ENCODE measurements at places on chromosomes 6 and 20. TPM values are rescaled to one million over a fixed set of nuclear protein-coding genes. Genes with fewer than 3 reads are reported as not detected.

DNA sequence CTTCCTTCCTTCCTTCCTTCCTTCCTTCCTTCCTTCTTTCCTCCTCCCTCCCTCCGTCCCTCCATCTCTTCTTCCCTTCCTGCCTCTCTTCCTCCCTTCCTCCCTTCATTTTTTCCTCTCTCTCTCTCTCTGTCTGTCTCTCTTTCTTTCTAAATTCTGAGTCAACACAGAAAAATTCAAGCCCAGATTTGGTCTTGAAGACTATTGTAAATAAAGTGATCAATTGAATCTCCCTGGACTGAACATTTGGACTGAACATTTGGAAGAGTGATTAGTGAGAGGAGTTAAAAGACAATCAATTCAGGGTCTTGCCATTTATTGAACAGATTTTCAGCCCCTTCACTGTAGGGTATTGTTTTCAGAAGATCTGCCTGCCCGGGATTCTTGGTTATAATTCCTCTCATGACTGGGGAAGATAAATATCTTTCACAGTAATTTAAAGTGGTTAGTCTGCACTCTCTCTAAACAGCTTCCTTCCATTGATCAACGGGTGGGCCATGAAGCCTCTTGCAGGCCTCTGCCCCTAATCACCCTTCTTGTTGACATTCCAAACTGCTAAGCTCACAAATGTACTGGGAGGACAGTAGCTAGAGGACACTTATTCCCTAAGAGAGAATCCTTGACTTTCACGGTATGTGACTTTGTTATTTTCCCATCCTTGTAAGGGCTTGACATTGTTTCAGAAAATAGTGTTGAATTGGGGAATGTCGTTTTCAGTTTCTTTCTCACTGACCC lies 101.7 kb upstream of the BMP2 start:
- no peak overlapping the region for H3K4me3 ChIP-seq
- no peaks in the 10 kb centered on the region for H3K36me3 ChIP-seq
- H3K27me3 ChIP-seq: no peaks in the 10 kb centered on the region
- no peak overlapping the region for H3K27ac ChIP-seq
- H3K4me1 ChIP-seq: no peaks in the 10 kb centered on the region

DNA sequence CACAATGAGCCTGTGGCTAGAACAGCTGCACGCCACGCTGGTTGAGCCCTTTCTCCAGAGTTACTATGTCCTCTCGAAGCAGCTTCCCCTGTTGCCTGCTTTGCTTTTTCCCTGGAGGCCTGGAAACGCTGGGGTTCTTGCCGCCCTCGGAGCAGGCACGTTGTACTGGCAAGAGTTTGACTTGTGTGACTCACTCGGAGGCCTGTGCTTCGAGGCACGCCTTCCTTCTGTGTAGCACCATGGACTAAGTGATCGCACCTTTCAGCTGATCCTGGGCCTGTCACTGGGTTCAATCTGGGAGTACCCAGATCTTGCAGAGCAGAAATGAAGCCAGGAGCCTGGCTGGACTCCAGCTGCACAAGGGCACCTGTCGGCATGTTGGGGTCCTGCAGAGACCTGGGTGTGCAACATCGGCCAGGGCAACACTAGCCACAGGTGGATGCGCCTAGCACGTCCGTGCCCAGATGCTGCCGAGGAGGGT lies 5.2 kb downstream of the INSM1 start:
- peaks cover 47% of the 10 kb centered on the region for H3K27me3 ChIP-seq
- H3K4me3 ChIP-seq: no peak overlapping the region
- DNase-seq: no peak
- peaks cover 19% of the 10 kb centered on the region for H3K36me3 ChIP-seq
- H3K4me1 ChIP-seq: peaks cover 18% of the 10 kb centered on the region
- H3K27ac ChIP-seq: no peak overlapping the region

- DNase-seq: no peak
- H3K27ac ChIP-seq: no peak overlapping the region
- peaks cover 14% of the 10 kb centered on the region for H3K4me1 ChIP-seq
- H3K4me3 ChIP-seq: no peak overlapping the region
Measured at GRCh38 chr20:57711311-57711712, 1.5 kb upstream of the PMEPA1 start.

GRCh38 chr6:144341831-144342527 lies 56.8 kb downstream of the UTRN start:
- peaks cover 5% of the 10 kb centered on the region for H3K36me3 ChIP-seq
- no peak for DNase-seq
- peaks cover 60% of the 10 kb centered on the region for H3K4me1 ChIP-seq
- peak overlapping the region; percentile 6 for H3K27ac ChIP-seq

DNA sequence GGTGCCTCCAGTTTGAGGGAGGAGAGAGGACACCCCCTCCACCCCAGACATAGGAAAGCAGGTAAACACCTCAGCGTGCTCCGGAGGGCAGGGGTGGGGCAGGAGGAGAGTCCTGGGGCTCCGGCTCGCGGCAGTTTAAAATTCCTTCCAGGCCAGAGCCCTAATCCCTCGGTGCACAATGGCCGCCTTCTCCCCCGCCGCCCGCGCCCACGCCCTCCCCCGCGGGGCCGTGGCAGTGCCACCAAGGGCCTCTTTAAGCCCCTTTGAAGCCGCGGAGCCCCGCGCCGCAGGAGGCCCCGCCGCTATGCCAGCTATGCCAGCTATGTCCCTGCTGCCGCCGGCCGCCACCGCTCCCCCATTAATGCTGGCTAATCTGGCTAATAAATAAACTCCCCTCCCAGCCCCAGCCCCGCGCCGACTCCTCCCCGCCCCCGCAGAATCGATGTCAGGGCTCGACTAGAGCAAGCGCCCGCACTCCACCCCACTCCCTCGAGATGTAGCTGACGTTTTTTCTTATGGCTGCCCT lies 125.1 kb downstream of the MRPL14 start:
- peak overlapping the region; percentile 37 for H3K4me3 ChIP-seq
- peaks cover 25% of the 10 kb centered on the region for H3K27me3 ChIP-seq
- no peaks in the 10 kb centered on the region for H3K36me3 ChIP-seq
- peaks cover 10% of the 10 kb centered on the region for H3K4me1 ChIP-seq
- DNase-seq: no peak

- H3K27me3 ChIP-seq: no peaks in the 10 kb centered on the region
- H3K4me3 ChIP-seq: peak overlapping the region; percentile 28
- H3K36me3 ChIP-seq: peaks cover 91% of the 10 kb centered on the region
- peaks cover 63% of the 10 kb centered on the region for H3K4me1 ChIP-seq
Measured at GRCh38 chr20:38827770-38828281, 22.3 kb downstream of the PPP1R16B start.

GRCh38 chr6:13523826-13524622 lies 36.6 kb upstream of the GFOD1 start:
- no peak overlapping the region for H3K4me3 ChIP-seq
- H3K4me1 ChIP-seq: peaks cover 7% of the 10 kb centered on the region
- H3K27me3 ChIP-seq: peaks cover 20% of the 10 kb centered on the region
- DNase-seq: no peak
- no peaks in the 10 kb centered on the region for H3K36me3 ChIP-seq
- H3K27ac ChIP-seq: no peak overlapping the region

DNA sequence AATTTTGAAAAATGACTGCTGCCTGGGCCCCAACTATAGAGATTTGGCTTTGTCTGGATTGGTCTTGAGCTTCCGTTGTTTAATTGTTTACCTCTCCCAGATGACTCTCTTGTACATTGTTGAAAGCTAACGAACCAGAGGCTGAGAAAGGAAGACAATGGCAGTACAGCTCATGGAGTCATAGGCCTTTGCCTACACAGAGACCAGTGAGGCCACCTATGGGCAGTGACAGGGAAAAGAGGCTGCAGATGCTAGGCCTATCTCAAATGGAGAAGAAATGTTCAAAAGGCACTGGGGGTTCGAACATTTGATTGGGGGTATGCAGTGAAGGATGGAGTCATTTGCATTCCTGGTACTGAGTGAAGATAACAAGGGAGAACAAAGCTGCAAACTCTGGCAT lies 29.1 kb downstream of the OPN5 start:
- peaks cover 6% of the 10 kb centered on the region for H3K27me3 ChIP-seq
- no peak overlapping the region for H3K27ac ChIP-seq
- no peaks in the 10 kb centered on the region for H3K36me3 ChIP-seq
- no peak overlapping the region for H3K4me3 ChIP-seq
- no peaks in the 10 kb centered on the region for H3K4me1 ChIP-seq

GRCh38 chr20:2114127-2114959 lies 12.7 kb downstream of the STK35 start:
- H3K27me3 ChIP-seq: no peaks in the 10 kb centered on the region
- no peak overlapping the region for H3K27ac ChIP-seq
- no peak overlapping the region for H3K4me3 ChIP-seq

GRCh38 chr6:158660333-158660754 lies 10.5 kb downstream of the SYTL3 start:
- no peak overlapping the region for H3K27ac ChIP-seq
- peaks cover 53% of the 10 kb centered on the region for H3K4me1 ChIP-seq
- peaks cover 89% of the 10 kb centered on the region for H3K36me3 ChIP-seq
- H3K27me3 ChIP-seq: no peaks in the 10 kb centered on the region
- H3K4me3 ChIP-seq: no peak overlapping the region

DNA sequence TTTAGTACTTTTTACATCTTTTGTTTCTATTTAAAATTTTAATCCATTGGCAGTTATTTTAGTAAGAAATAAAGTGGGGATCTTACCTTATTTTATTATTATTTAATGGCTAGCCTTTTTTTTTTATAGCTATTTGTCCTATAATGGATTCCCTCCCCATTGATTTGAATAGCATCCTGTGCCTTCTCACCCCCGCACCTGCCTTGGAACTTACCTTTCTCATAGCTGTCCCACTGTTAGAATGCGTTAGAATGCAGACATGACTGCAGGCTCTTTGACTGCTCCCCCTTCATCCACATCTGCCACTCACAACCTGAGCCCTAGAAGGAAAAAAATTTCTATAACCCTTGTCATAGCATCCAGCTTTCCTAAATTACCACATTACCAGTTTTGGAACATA lies 9.1 kb downstream of the PKIB start:
- no peak overlapping the region for H3K27ac ChIP-seq
- H3K27me3 ChIP-seq: peaks cover 18% of the 10 kb centered on the region
- H3K4me1 ChIP-seq: no peaks in the 10 kb centered on the region
- H3K36me3 ChIP-seq: no peaks in the 10 kb centered on the region

The AGER gene
- 18.5 TPM for total RNA-seq

The TBXT gene
- total RNA-seq: not detected
